ENCODE measurements at places on chromosomes 2 and 18.

DNA sequence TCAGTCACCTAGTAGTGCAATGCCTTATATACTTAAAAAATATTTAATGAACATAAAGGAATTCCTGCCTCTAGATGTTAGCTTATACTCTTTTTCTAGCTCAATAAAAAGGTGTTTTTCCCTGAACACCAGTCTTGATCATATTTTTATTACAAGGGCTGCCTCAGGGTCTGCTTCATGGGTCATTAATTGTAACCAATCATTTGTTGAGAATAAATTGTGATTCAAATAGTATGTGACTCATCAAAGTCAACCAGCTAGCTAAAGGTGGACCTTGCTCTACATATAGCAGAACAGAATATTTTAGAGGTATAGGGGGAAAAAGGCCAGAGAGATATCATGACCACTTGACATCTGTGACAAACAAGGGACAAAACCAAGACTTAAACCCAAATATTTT is 114.0 kb downstream of the PIK3C3 start:
- no peak for DNase-seq

- no peak for DNase-seq
These were observed 11.7 kb upstream of the MYO1B start for GRCh38 chr2:191233533-191233932.

GRCh38 chr18:48134609-48135008 is 204.2 kb upstream of the SMAD2 start:
- peak; percentile 44 for DNase-seq

- DNase-seq, result no peak
These were observed 115.6 kb upstream of the ID2 start for GRCh38 chr2:8566155-8566670.

DNA sequence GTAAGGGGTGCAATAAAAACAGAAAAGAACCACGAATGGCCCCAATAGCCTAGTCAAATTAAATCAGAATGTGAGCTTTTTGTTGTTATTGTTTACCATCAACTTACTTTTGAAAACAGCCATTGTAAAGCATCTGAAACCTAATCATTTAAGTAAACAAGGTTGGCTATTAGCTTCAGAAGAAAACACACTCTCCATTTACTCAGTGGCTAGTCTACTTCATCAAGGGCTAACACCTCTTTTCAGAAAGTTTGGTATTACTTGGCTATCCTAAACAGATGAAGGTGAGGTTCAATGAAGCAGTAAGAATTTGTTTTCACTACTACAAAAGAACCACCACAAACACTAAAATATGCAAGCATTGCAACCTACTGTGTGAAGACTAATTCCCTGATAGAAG is 398.0 kb downstream of the CDH2 start:
- no peak for DNase-seq

GRCh38 chr2:189129971-189130370 is 49.6 kb downstream of the COL5A2 start:
- DNase-seq, result no peak

GRCh38 chr2:106843910-106844250 is 42.1 kb downstream of the ST6GAL2 start:
- DNase-seq, result no peak

DNA sequence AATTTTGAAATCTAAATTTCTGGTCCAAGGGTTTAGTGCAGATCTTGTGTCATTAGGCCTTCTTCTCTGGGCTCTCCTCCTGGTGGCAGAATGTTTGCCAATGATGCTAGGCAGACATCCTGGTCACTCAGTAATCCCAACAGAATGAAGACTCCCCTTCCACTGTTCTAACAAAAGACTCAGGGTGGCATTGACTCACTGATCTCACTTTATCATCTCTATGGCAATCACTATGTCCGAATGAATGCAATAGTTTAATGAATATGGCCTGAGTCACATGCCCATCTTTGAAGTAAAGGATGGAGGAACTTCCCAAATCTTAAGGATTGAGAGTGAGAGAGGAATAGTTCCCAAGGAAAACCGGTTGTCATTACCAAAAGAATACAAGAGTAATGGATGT is 261.1 kb downstream of the KCNE4 start:
- DNase-seq, result no peak

DNA sequence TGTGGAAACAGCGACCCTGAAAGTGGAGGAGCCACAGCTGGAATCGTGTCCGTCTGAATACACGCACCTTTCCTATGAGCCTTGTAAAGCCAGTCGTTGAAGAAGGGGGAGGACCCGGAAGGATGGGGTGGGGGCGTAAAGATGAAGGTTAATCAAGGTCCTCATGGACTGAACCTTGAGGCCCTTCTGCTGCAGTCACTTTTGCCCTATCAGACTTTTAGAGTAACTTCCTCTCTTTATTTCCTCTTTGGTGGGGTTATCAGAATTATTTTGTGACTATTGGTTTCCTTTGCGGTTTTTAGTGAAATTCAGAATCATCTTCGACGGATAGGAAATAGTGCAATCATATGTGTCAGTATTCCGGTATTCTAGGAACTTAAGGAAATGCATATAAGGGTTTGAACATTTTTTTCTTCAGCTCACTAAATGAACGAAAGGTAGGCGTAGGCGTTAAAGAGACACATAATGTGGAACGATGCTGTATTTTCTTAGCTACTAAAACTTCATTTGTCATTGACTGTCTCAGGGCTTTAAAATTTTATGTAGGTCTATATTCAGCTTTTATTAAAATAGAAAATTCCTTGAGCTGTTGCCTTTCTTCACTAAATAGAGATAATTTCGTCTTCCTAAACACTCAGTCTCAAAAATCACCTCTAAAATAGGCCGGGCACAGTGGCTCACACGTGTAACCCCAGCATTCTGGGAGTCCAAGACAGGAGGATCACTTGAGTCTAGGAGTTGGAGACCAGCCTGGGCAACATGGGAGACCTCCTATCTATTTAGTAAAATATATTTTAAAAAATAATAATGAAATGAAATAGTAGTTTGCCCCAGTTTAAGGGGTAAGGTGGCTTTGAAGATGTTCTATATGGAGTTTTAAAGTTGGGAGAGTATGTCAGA is 1.4 kb upstream of the YES1 start:
- no peak for DNase-seq

Data from spleen (tissue), 13 donors.